ENCODE measurements at places on chromosomes 6 and 20.
A peak's percentile ranks its signal among the peaks of the same experiment; 100 is the strongest.

DNA sequence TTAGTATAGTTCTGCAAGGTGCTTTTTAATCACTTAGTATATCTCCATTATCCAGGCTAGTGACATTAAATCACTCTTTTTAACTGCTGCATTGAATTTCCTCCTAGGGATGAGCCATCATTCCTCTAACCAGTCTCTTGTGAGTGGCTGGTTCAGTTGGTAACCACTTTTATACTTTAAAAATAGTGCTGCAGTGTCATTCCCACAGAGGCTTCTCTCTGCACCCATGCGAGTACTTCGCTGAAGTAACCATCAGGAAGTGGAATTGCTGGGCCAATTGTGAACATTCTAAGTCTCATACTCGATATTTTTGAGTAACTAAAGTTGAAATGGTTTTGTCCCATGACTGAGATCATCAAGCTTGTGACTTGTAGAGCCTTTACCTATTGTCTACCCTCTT, 2.1 kb downstream of the BTN3A2 start:
- DNase-seq = no peak

DNA sequence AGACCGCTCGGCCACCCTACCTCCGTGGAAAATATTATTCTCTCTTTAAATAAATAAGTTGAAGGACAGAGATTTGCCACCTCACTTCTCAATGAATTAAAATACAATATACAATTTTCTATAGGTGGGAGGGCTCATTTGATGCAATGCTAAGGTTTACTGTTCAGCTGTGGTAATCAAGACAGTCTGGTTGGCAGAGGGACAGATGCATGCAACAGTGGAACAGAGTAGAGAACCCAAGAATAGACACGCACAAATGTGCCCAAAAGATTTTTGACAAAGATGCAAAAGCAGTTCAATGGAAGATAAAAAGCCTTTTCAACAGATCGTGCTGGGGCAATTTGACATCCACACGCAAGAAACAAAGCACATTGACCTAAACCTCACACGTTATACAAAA, 145.2 kb downstream of the CEBPB start:
- DNase-seq = no peak

GRCh38 chr6:148367411-148368024, 24.9 kb downstream of the SASH1 start:
- DNase-seq = peak; percentile 51

- DNase-seq = no peak
Observed at GRCh38 chr6:131167773-131168172, 32.5 kb downstream of the AKAP7 start.

DNA sequence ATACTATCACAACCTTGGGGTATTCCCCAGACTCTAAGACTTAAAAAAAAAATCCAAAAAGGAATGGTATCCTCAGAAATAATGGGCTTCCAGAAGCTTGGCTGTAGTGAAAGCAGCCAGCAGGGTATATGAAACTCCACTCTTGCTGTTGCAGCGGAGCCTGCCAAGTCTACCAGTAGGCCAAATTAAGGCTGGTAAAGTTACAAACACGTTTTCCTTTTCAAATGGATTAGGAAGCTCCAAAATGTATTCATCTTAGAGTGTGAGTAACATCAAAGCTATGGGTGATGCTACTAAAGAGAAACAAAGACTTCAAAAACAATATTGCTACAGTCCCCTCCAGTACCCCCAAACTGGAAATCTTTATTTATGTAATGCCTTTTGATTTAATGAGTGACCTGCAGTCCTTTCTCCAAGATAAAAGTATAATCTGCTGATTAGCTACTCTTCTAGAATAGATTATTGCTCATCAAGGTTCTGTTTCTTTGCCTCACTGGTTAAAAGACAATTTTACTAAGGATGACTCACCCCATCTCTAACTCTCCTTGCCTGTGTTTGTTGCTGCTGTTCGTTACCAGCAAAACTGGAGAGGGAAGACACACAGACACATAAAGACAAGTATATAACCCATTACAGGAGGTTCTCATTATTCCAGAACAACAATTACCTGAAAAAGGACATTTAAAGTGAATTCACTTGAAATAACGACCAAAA, 84.9 kb downstream of the BTBD9 start:
- DNase-seq = peak; percentile 39

DNA sequence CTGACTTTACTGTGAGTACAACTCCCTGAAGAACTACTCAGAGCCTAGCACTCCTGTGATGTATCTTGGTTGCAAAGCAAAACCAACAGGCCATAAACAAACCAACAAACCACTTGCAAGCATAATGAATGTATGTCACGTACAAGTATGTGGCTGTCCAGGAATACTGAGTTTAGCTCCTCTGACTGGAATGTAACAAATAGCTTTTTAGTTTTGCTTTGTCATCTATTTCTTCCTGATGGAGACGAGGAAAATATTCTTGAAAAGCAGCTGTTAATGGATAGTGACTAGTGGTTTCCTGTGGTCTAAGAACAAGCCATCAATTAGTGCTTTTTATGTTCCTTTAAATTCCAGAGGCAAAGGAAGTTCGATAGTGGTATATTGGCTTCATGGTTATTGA, 101.9 kb upstream of the LY86 start:
- no peak for DNase-seq

DNA sequence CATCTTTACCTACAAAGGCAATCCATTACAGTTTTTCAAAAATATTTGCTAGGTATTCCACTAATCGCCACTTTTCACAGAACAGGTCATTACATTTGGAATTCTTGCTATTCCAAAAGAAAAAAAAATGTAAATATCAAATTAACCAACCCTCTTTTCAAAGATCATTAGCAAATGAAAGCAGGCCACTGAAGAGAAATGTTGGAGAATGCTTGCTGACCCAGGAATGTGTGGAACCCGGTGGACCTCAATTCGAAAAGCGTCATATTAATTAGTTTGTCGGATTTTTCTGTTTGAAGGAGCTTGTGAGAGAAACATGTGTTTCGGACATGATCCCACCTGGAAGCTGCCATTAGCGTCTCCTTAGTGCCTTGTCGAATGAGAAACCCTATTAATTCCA, 27.9 kb upstream of the SERPINB9 start:
- no peak for DNase-seq

DNA sequence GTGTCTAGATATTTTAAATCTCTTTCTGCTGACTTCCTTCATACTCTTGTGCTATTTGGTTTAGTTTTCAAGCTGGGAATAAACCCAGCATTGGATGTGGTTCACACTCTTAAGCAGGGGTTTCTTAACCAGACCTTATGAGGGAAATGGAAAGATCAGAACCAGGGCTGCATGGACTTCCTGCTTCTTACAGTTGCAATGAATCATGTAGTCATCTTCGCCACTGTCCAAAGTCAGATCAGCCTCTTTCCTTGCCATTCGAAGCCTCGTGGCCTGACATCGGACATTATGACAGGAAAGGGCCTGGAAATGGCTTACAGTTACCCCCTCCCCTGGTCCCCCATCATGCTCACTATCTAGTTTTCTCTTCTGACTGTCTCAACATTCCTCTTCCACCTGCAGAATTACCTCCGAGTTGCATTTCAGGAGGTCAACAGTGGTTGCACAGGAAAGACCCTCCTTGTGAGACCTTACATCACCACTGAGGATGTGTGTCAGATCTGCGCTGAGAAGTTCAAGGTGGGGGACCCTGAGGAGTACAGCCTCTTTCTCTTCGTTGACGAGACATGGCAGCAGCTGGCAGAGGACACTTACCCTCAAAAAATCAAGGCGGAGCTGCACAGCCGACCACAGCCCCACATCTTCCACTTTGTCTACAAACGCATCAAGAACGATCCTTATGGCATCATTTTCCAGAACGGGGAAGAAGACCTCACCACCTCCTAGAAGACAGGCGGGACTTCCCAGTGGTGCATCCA, 16.8 kb upstream of the NAA20 start:
- DNase-seq = no peak

- no peak for DNase-seq
Observed at GRCh38 chr6:3769610-3770009, 18.1 kb upstream of the PXDC1 start.

DNA sequence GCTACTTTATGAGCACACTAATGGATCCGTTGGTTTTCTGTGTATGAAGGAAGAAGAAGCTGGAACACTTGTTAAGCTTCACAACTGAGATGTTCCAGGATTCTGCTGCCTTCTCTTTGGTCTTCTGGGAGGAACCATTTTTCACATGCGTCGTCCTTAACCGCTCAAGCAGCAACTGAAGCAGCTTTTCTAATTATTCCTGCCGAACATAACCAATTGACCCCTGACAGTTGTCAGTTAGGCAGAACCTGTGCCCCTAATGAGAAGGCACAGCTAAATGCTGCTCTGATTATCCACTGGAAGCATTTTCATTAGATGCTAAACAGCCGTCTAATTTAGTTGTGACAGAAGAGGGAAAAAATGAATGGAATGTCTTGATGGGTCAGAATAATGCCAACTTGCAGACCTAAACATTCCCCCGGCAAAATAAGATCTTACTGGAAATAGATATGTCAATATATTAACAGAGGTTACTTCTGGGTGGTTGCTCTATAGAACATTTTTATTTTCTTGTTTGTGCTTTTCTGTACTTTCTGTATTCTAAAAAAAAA, 85.0 kb upstream of the SMLR1 start:
- no peak for DNase-seq

DNA sequence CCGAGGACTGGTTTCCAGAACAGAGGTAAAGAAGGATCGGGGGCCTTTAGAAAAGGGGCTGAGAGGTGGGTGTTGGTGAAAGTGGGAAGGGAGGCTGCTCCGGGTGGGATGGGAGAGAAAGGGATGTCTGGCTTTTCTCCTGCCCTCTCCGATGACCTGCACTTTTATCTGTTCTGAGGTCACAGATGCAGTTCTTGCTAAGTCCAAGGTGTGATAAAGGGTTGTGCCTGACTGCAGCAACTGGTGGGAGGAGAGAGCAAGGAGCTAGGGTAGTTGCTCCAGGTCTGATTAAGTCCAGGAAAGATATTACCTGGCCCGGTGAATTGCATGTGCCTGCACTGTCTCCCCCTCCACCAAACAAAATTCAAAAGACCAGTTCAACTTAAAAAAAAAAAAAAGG, 145.6 kb upstream of the SOX4 start:
- DNase-seq = no peak

GRCh38 chr20:35776513-35777101, 4.8 kb downstream of the PHF20 start:
- DNase-seq = peak; percentile 52

DNA sequence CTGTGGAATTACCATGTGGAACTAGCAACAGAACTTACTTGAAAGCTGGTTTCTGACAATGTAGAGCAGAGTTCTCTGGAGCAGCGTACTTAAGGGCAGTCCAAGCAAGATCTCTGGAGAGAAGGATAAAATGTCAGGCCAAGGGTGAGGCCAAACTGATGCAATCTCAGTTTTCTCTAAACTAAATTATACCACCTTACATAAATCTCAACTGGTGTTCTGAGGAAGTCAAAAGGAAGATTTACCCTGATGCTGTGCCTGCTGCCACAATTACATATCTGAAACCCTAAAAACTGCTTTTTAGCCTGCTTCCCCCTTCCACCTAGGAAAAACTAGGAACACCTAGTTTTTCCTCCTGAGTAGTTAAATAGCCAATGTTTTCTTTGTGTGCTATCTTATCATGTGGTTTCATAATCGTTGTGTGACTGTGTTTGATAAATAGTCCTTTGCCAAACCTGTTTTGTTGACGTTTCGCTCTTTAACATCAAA, 28.1 kb downstream of the NCOA7 start:
- no peak for DNase-seq
